ENCODE measurements at places on chromosomes 5 and 9. TPM values are rescaled to one million over a fixed set of nuclear protein-coding genes. Genes with fewer than 3 reads are reported as not detected.

ST8SIA4 gene
- total RNA-seq: 15.6 TPM

PRDM9 gene
- not detected for total RNA-seq

CCDC183 gene
- total RNA-seq: not detected

ACTBL2 gene
- total RNA-seq: not detected

ROPN1L gene
- total RNA-seq: not detected

MYMK gene
- not detected for total RNA-seq

GRCh38 chr5:115723220-115723619, 93.2 kb downstream of the CDO1 start:
- H3K27ac ChIP-seq: peak overlapping the region; percentile 70
- H3K4me3 ChIP-seq: no peak overlapping the region
- no peak for DNase-seq
- H3K27me3 ChIP-seq: no peaks in the 10 kb centered on the region
- H3K4me1 ChIP-seq: peaks cover 3% of the 10 kb centered on the region
- H3K36me3 ChIP-seq: no peaks in the 10 kb centered on the region

GRCh38 chr9:4371108-4371507, 71.2 kb upstream of the GLIS3 start:
- no peaks in the 10 kb centered on the region for H3K4me1 ChIP-seq
- H3K27ac ChIP-seq: no peak overlapping the region
- H3K36me3 ChIP-seq: no peaks in the 10 kb centered on the region
- H3K27me3 ChIP-seq: no peaks in the 10 kb centered on the region
- no peak for DNase-seq
- H3K4me3 ChIP-seq: no peak overlapping the region

GRCh38 chr9:38299856-38300255, 92.6 kb upstream of the ALDH1B1 start:
- no peak overlapping the region for H3K27ac ChIP-seq
- peaks cover under 1% of the 10 kb centered on the region for H3K4me1 ChIP-seq
- H3K36me3 ChIP-seq: no peaks in the 10 kb centered on the region

- no peaks in the 10 kb centered on the region for H3K4me1 ChIP-seq
- no peak overlapping the region for H3K4me3 ChIP-seq
- peaks cover 35% of the 10 kb centered on the region for H3K36me3 ChIP-seq
- H3K27ac ChIP-seq: no peak overlapping the region
- no peak for DNase-seq
These were observed 135.6 kb downstream of the DAB2IP start for GRCh38 chr9:121786998-121787422.

DNA sequence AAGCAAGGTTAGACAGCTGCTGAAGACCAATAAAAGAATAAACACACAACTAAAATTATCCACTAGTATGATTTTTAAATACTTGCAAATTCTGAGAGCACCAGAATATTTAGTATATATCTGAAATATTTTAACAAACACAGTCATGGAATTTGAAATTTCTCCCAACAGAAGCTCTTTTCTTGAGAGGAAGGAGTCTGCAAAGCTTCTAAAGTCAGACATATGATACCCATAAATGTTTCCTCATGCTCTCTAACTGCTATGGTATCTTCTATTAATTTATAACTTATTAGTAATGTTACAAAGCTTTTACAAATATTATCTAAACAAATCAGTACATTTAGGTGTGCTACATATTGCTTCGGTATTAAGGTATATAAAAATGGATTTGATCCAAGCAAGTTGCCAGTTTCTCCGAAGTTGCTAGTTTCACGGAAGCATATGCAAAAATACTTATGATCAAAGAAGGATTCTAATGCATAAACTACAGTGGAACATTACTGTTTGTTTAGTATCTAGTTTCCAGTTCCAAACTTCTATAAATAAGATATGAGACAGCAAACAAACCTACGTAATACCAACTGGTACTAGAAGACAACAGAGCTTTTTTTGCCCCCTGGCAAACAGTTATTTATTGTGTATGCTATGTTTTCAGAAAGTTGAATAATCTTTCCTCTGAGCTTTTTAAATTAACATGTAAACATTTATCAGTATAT, 22.0 kb downstream of the FNIP1 start:
- H3K4me1 ChIP-seq: peaks cover 24% of the 10 kb centered on the region
- H3K27me3 ChIP-seq: no peaks in the 10 kb centered on the region
- H3K4me3 ChIP-seq: no peak overlapping the region

- peak; percentile 30 for DNase-seq
- H3K4me1 ChIP-seq: peaks cover 10% of the 10 kb centered on the region
- peak overlapping the region; percentile 75 for H3K27ac ChIP-seq
- no peaks in the 10 kb centered on the region for H3K36me3 ChIP-seq
These were observed 1.6 kb downstream of the BICD2 start for GRCh38 chr9:92762781-92763708.

DNA sequence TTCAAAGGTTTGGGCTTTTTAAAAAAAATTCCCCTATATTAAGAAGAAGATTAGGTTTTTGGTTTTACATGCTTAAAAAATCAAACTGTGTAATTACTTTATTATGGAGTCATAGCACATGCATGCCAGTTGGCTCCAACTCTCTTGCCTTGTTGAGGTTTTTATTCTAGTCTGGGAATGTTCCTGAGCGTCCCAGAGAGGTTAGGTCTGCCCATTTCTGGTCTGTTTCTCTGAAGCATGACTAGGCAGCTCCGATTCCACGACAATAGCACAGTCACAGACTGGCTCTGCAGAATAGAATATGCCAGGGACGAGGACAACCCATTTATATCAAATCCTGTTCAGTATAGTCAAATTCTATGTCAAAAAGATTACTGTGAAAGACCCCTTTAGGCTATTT, 217.0 kb downstream of the PCSK5 start:
- H3K4me1 ChIP-seq: peaks cover 52% of the 10 kb centered on the region
- peak; percentile 90 for DNase-seq
- no peaks in the 10 kb centered on the region for H3K27me3 ChIP-seq
- peak overlapping the region; percentile 87 for H3K27ac ChIP-seq
- no peaks in the 10 kb centered on the region for H3K36me3 ChIP-seq

DNA sequence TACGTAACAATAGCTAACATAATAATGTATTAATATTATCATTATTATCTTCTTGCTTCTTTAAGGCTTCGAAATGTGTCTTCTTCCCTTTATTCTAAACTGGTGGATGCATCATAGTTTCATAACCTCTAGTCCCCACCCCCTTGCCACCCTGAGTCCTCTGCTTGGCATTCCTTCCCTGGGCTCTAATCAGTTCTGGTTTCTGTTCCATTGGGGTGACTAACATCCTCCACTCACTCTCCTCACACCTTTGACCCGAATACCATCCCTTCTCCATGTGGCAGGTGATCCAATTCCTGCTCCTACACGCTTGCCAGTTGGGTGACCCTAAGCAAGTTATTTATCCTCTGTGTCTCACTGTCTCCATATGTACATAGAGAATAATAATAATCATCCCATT, 286.1 kb downstream of the TRPM3 start:
- H3K27ac ChIP-seq: no peak overlapping the region
- no peaks in the 10 kb centered on the region for H3K27me3 ChIP-seq
- H3K4me3 ChIP-seq: no peak overlapping the region
- no peaks in the 10 kb centered on the region for H3K4me1 ChIP-seq
- no peaks in the 10 kb centered on the region for H3K36me3 ChIP-seq

DNA sequence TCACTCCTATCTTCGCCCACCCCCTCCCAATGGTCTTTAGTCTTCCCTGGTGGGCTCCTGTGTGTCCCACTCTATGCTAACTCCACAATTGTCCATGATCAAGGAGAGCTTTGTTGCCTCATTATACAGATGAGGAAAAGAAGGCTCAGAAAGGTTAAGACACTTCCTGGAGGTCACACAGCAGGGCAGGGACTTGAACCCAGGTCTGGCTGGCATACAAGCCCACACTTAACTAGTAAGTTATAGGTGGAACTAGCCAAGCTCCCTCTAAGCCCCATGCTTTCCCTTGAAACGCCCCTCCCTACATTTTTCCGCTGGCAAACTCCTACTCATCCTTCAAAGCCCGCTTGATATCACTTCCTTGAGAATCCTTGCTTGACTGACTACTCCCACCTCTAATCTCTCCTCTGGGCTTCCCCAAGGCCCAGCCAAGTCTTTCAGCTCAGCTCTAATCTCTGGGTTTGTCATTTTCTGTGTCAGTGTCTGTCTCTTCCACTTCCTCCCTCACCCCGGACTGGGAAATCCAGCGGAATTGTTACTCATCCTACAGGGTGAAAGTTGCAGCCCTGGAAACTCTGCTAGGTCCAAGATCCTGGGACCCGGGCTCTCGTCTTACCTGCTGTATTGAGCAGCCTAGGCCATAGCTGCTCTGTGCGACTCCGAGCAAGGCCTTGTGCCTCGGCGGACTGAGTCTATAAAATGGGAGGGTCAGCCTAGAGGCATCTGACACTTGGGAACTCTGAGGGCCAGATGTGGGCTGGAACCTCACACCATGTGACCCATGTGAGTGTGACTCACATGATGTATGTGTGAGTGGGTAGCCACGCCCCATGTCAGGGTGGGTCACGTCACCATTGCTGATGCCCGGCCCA, 144.5 kb downstream of the GAPVD1 start:
- no peak overlapping the region for H3K4me3 ChIP-seq
- H3K27me3 ChIP-seq: peaks cover 5% of the 10 kb centered on the region
- no peak overlapping the region for H3K27ac ChIP-seq
- H3K36me3 ChIP-seq: no peaks in the 10 kb centered on the region

DNA sequence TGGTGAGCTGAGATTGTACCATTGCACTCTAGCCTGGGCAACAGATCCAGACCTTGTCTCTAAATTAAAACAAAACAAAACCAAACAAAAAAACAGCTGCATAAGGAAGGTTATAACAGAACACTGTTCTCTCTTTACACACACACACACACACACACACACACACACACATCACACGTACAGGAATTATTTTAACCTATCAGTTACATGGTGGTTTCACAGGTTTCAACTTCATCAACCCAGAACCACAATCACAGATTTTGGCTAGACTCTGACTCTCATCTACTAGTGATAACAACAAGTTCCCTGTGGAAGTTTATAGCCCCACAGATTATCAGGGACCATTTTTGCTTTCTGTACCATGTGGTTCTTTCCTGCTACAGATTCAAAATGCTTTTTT, 60.2 kb downstream of the RPS23 start:
- H3K4me1 ChIP-seq: no peaks in the 10 kb centered on the region
- H3K27ac ChIP-seq: no peak overlapping the region
- no peak for DNase-seq
- H3K36me3 ChIP-seq: no peaks in the 10 kb centered on the region

- no peak for DNase-seq
- no peaks in the 10 kb centered on the region for H3K4me1 ChIP-seq
- no peaks in the 10 kb centered on the region for H3K36me3 ChIP-seq
- H3K4me3 ChIP-seq: no peak overlapping the region
- H3K27ac ChIP-seq: no peak overlapping the region
- no peaks in the 10 kb centered on the region for H3K27me3 ChIP-seq
These were observed 30.6 kb upstream of the IQGAP2 start for GRCh38 chr5:76372323-76373054.

GRCh38 chr5:94402096-94402495, 216.3 kb downstream of the KIAA0825 start:
- H3K4me3 ChIP-seq: no peak overlapping the region
- no peaks in the 10 kb centered on the region for H3K36me3 ChIP-seq
- DNase-seq: no peak
- H3K27me3 ChIP-seq: no peaks in the 10 kb centered on the region
- H3K27ac ChIP-seq: no peak overlapping the region
